ENCODE measurements at places on chromosomes 11 and 22.

- no peak for DNase-seq
These were observed 44.8 kb upstream of the CRTAM start for GRCh38 chr11:122793515-122793914.

DNA sequence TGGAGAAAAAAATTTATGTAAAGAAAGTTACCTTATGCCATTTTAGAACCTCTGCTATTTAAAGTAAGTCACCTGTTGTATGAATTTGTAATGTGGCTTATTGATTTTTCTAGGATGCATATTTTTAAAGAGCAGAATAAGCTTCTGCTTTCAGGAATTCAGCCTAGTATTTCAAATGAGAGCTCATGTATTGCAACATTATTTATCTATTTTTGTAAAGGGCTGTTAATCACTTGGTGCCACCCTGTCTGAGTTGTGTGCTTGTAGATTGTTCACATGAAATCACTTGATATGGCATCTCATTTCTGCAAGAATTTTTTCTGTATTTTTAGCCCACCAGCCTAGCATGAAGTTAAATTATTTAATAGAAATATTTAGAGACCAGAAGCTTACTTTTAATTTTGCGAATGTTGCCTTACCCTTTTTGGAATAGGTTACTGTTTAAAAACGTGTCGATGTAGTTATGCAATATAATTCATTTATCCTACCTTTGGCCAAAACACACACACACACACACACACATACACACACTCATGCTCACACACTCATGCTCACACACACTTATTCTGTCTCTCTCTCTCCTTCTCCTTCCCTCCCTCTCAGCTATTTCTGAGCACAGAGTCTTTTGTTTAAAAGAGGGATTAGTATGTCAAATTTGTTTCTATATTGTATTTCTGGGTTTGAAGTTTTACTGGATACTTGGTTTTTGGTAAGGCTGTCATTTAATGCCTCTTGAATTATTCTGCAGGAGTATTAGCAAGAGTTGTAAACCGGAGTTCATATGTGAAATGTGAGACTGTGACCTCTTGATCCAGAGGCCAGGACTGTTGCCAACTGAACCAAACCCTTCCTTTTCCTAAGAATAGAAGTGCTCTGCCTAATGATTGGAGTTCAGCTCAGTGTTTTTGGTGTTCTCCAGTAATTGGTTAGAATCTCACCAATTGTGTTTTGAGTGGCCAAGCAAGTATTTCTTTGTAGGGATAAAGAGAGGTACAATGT, 34.4 kb downstream of the YAP1 start:
- DNase-seq, result no peak

- no peak for DNase-seq
These were observed 78.9 kb upstream of the BIRC3 start for GRCh38 chr11:102238391-102238821.

DNA sequence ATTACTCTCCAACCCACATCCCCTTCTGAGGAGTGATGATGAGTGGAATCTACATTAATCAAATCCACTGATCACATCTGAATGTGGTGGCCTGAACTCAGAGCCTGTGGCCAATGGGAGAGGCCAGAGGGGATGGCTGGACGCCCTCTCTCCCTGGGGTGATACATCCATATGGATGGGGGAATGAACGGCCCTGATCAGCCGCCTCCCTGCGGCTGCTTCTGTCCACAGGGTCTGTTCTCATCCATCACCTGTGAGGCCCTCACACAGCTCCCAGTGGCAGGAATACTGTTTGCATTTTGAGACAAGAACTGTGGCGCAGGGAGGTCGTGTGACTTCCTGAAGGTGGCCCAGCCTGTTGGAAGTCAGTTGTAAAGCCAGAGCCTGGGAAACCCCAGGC, 78.3 kb upstream of the SHISAL1 start:
- DNase-seq, result no peak

DNA sequence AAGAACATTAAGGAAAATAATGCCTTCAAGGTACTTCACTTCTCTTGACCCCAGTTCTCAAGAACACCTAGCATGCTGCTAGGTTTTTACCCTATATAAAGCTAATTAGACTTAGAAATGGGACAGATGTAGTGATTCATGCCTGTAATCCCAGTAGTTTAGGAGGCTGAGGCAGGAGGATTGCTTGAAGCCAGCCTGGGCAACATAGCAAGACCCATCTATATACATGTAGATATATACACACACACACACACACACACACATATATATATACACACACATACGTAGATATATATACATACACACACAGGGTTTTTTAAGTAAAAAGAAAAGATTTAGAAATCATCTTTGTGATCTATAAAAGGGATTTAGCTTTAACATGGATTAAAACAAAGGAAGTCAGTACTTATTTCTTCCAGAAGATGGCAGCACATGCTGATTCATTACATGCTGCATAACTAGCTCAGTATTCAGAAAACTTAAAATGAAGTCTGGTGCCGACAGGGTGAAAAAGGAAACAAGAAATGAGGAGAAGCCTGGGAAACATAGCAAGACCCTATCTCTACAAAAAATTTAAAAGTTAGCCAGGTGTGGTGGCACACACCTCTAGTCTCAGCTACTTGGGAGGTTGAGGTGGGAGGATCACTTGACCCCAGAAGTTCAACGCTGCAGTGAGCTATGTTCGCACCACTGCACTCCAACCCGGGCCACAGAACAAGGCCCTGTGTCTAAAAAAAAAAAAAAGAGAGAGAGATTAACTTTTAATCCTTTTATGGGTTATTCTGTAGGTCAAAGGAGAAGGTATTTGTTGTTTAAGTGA, 28.5 kb upstream of the RBX1 start:
- DNase-seq, result no peak

DNA sequence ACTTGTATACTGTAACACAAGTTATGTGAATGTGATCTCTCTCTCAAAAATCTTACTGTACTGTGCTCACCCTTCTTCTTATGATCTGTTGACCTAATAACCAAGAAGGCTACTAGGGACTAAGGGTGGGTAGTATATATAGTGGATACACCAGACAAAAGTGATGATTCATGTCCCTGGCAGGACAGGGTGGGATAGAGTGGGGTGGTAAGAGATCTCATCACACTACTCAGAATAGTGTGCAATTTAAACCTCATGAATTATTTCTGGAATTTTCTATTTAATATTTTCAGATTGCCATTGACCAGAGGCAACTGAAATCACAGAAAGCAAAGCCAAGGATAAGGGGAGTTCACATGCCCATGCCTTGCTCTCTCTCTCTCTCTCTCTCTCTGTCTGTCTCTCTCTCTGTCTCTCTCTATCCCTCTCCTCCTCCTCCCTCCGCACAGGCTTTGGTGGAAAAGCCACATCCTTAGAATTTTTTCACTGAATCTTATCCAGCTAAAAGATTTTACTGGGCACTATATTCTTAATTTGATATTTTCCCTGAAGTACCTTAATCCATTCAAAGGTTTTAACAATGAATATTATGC, 12.0 kb upstream of the STK33 start:
- DNase-seq, result no peak

- no peak for DNase-seq
These were observed 568.9 kb downstream of the LUZP2 start for GRCh38 chr11:25065746-25066145.

DNA sequence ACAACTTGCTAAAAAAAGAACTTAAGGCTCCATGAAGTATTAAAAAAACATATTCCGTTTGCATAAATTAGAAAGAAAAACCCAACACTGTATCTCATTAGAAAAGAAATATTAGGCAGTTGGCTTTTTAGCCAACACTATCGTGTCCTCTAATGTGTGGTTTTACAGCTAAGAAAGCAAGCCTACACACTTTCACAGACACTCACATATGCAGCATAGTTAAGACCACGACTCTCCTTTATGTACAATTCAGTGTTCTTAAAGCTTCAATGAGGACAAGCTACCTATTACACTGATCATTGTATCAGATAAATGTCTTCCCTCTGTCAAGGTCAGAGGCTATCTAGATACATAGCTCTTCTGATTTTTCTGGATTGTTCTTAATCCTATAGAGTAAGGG, 80.1 kb downstream of the PICALM start:
- DNase-seq, result no peak

Measured in activated naive CD4-positive, alpha-beta T cell (primary cell).